Stimulated activated CD8-positive, alpha-beta memory T cell treated with anti-CD3 and anti-CD28 coated beads, Interleukin-4, amount 100 ng/mL, for 1 hour (primary cell): ENCODE measurements at places on chromosomes 4 and X.

GRCh38 chrX:54811301-54811885 is 3.8 kb downstream of the MAGED2 start:
- DNase-seq: no peak

DNA sequence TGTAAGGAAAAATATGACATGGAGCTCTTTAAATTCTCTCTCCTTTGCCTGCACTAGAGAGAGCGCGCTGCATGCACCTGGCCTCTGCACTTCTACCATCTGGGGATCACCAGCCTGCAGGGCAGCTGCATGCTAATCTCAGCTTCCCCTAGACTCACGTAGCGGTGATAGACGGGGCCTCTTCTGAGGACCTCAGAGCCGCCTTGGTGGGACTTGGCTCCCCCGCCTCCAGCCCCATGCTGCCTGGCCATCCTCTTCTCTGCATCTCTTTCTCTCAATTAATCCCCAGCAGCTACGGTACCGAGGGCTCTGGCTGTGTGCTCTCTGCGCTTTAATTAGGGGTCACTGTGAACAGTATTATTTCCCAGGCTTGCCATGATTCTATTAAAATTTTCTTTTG is 52.8 kb upstream of the PSAPL1 start:
- DNase-seq: no peak

- DNase-seq: no peak
Measured at GRCh38 chr4:94442251-94442650, 9.5 kb upstream of the PDLIM5 start.

GRCh38 chrX:155218777-155219176 is 2.5 kb downstream of the VBP1 start:
- DNase-seq: no peak

- DNase-seq: no peak
Measured at GRCh38 chrX:13430136-13430827, 110.4 kb upstream of the ATXN3L start.

DNA sequence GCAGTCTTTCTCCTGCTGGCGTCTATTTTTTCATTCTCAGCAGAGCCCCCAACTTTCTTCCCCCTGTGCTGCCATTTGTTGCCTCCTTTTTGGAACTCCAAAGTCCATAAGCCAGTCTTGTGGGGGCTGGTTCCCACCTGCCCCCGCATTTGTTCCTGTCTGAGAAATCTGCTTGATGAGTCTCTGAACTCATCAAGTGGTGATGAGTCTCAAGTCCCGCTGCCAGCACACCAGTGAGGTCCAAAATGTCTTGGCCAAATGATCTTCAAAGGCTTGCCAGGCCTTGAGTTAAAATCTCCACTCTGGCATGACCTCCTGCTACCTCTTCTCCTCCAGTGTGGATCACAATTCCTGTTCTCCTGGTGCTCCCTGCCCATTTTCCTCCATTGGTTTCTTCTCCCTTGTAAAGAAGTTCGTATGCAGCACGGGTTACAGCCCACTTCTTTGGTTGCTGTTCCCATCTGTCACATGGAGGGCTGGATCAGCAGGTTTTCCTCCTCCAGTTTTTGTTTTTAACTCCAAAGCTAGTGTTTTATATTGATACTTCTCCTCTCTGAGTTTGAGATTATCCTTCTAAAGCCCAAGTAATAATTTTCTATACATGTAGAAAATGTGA is 72.7 kb upstream of the LIMCH1 start:
- no peak for DNase-seq

- no peak for DNase-seq
Measured at GRCh38 chr4:113901994-113902787, 77.3 kb downstream of the ARSJ start.

DNA sequence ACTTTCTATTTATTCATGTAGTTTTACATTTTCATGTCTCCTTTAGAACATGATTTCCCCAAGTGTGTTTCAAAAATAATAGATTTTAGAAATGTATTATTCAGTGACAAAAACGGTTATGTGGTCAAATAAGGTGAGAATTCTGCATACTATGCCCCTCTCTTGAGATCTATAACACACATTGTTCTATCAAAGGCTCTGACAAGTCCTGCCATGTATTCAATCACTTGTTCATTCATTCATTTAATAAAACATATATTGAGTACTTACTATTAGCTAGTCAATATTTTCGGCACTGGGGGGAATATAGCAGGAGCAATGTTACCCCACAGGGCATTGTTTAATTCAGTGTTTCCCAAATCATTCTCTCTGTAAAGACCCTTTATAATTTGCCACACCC is 58.4 kb upstream of the FGF13 start:
- DNase-seq: no peak

GRCh38 chr4:27742816-27743215 is 882.2 kb downstream of the STIM2 start:
- DNase-seq: no peak

DNA sequence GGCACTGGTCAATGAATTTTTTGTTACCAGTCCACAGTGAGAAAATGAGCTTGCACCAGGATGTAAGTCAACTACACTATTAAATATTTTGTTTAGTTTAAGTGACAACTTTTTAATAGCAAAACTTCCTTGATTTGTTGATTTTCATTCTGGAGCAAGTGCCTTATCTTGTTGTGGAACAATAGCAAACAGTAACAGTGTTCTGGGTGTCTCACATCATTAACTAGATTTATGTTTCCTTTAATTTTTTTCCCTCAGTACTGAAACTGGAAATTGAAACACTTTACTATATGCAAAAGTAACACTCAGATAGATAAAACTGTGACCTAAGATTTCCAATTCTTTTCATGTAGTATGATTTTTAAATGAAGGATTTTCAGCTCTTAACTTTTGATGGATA is 80.1 kb downstream of the GALNT7 start:
- no peak for DNase-seq

- no peak for DNase-seq
Measured at GRCh38 chr4:170979736-170980135, 833.5 kb upstream of the GALNTL6 start.

- no peak for DNase-seq
Measured at GRCh38 chr4:1725521-1725920, 4.2 kb downstream of the TACC3 start.
